ENCODE measurements at places on chromosomes 3 and 15.

GRCh38 chr15:70535071-70535954 lies 228.0 kb downstream of the UACA start:
- DNase-seq: peak; percentile 24

DNA sequence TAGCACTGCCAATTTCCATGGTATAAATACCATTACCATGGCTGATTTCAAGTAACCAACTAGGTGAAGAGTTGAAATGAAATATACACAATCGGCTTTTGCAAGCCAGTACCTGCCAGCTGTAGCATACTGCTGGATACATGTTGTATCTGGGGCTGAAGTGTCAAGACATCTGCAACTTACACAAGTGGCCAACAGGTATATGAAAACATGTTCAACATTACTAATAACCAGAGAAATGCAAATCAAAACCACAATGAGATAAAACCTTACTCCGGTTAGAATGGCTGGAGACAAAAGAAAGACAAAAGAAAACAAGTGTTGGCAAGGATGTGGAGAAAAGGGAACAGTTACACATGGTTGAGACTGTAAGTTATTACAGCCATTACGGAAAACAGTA lies 11.6 kb downstream of the ATOSA start:
- DNase-seq: no peak

DNA sequence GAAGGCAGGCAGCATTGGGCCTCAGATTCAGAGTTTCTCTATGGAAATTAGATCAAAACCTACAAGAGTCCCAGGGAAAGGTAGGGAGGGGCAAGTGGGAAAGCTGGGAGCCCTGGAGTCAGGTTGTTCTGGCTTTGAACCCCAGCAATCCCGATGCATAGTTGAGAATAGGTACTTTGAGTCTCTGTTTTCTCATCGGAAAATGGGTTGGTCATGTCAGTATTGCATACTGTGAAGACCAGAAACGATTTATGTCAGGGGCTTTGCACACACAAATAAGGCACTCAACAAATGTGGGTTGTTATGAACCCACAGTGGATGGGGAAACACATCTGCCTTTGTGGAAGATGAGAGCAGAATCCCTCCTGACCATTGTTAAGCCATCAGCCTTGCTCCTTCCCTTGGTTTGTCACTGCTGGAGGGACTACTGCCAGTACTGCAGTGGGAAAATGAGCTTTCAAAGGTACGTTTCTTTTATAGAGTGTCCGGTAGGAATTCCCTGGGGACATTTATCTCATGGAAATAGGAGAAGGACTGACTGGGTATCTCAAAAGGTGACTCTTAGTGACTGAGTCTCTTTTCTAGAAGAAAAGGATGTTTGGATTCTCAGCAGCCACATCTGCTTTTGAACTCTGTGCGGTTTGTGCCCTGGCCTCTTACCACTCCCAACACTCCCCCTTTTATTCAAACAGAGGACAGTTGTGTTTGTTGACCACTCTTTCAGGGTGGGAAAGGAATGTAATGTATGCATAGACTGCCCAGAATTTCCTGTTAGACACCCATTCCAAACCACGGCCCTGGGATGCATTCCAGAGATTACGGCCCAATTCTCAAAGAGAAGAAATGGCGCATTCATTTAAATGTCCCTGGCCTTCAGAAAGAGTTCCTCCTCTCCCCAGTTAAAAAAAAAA lies 54.6 kb upstream of the VILL start:
- DNase-seq: no peak

- DNase-seq: no peak
These were observed 204.6 kb upstream of the NR2F2 start for GRCh38 chr15:96125721-96126415.

GRCh38 chr15:30865257-30865656 lies 38.5 kb upstream of the FAN1 start:
- DNase-seq: no peak

DNA sequence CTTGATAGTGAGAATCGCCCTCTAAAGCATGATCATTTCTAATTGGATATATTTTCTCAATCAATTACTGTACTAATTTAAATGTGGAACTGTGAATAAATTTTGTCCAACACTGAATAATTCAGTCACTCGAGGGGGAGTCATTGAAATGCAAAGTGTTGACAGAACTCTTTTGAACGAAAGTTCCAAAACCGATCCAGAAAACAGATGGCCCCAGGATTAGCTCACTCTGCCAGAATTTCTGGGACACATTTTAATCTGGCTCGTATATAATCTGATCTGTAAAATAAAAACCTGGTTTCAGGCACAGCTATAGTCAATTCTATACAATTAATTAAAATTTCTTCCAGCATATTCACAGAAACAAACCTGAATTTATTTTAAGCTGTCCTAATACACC lies 580.4 kb downstream of the ROBO1 start:
- DNase-seq: no peak

DNA sequence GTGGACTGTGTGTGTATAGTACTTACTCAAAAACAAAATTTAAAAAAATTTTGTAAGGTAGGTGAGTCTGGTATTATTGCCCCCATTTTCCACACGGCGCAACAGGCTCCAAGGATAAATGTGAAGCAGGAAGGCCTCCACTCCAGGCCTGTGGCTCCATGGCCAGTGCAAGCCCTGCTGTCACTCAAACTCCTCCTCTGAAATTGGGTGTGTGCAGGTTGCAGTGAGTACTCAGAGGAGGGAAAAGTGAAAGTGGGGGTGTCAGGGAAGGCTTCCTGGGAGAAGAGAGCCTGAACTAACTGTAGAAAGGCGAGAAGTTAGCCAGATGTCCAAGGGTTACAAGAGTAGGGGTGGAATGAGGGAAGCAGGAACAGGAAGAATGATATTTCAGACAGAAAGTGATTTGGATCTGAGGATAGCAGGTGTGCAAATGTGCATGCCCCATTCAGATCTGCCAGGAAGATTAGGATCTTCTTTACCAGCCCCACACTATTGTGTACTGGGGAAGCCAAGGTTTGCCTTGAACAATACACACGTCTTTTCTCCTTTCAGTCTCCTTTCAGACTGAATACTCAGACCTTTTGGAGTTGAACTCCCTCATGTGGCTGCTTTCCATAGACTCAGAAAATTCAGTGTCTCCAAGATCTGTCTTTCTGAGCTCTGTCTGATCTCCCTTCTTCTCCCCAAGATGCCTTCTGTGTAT lies 48.7 kb upstream of the RYK start:
- DNase-seq: no peak

Measured in effector CD8-positive, alpha-beta T cell (primary cell).